Activated T-cell treated with anti-CD3 and anti-CD28 coated beads, Interleukin-2, amount 50 U/mL, for 72 hours (primary cell): ENCODE measurements at places on chromosomes 5 and 9.

DNA sequence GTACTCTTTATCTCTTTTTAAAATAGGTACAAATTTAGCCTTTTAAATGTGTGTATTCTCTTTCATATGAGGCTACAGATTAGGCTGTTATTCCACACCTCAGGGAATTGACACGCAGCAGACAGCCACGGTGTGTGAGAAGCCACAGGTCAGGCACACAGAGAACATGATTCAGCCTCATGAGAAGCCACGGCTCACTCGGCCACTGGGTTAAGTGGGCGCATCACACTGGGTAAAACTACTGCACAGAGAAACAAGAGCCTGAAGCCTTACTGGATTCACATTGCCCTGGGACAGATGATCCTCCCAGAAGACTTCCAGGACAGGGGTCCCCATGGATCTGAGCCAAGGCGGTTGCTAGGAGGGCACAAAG lies 28.2 kb downstream of the LPCAT1 start:
- DNase-seq, result no peak

- DNase-seq, result no peak
These were observed 514 bp downstream of the SOHLH1 start for GRCh38 chr9:135698767-135699166.

DNA sequence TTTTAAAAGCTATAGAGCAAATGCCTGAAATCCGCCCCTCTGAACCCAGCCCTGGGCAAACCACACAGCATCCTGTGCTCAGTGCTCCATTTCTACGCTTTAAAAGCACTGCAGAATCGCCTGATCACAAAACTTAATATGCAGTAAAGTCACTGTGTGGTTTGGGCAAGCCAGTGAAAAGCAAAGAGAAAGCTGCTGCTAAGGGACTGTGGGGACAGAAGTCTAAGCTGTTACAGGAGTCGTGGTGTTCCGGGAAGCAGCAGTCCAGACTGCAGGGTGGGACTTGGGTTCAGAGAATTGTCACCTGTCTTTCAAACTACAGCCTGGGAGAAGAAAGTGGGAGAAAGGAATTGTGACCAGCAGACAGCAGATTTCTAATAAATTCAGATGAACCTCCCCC lies 8.2 kb downstream of the RAPGEF1 start:
- no peak for DNase-seq

- DNase-seq, result no peak
These were observed 505.6 kb downstream of the TLE1 start for GRCh38 chr9:81183761-81184160.

- DNase-seq, result no peak
These were observed 87.7 kb downstream of the NSUN2 start for GRCh38 chr5:6545036-6545693.

DNA sequence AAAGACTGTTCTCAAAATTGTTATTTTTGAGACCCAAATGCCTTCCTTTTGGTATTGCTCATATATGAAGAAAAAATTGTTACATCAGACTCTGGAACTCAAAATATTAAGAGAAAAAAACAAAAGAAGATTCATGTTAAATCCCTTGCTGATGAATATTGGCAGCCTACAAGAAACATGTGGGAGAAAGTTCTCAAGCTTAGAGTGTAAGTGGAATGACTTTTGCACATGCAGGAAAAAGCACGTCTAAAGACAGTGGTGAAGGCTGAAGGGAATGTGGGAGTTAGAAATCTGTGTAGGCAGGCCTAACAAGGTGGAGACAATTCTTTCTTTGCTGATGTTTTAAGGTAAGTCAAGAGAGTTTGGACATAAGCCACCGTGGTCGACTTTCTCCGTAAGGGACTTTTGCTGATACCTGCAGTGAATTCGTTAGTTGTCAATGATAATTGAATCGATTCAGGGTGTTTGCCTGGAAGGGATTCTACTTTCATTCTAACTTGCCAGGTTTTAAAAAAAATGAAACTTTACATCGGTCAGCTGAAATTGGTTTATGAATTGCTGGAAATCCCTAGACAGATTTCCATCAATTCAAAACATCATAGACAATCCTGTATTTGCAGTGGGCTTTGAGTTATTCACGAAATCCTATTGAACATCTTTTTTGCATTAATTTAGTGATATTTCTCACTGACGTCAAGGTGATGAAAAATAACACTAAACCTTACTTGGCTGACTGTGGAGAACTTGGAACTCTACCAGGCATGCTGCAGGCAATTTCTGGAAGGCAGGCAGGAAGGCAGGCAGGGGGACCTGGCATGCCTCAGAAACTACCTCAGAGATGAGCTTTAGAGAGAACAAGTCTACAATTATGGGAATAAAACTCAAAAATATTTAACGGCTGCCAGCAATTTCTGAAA lies 359.1 kb upstream of the ADAMTSL1 start:
- no peak for DNase-seq

DNA sequence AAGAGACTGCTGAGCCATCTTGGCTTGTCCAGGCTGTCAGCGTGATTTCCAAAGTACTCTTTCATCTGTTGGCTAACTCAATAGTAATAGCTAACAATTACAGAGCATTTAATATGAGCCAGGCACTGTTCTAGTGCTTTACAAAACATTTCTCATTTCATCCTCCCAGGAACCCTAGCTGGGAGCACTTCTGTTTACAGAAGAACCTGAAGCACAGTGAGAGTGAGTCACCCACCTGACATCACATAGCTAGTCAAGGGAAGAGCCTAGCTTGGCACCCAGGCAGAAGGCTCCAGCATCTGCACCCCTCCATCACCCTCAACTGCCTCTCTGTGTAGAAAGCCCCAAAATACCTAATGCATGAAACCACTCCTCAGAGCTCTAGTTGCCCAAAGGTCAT lies 57.5 kb upstream of the IQGAP2 start:
- no peak for DNase-seq

- no peak for DNase-seq
These were observed 952.2 kb upstream of the WWC1 start for GRCh38 chr5:167339205-167339604.

DNA sequence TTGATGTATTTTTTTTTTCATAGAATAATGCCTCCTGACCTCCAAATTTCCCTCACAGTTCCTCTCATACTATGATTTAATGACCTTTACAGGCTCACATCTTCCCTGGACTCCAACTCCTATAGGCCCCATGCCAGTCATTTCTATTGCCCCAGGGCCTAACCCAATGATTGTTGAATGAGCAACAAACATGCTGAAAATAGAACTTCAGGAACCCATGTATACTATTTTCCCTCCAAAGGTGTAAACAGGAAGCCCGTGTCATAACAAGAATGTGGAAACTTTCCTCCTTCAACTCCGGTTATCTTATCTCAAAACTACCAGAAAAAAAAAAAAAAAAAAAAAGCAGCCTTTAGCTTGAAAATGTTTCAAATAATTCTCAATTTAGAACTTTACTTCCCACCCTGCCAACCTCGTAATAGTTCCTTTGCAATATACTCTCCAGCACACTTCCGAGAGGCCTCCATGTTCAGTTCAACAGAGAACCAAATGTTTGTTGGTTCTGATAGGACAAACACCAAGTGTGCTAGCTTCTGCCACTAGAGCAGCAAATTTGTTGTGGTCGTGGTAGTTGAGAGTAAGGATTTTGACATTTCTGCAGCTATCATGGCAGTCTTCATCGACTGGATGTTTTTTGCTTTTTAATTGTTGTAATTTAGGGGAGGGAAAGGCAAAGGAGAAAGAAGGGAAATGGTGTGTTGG lies 25.8 kb downstream of the TRPM6 start:
- DNase-seq, result no peak

DNA sequence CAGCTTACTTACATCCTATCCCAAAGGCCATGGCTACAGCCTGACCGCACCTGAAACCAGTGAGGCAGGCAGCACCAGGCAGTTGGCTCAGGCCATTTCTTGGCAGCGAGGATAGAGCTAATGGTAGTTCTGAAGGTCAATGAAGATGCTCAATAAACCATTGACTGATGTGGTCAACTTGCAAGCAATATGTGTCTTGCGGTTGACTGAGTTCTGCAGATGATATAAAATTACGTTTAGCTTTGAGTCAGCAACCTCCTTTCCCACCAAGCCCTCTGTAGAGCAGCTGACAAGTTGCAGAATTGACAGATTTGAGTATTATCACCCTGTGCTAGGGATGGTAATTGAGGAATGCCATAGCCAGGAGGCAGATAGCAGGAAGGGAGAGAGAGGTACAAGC lies 189.0 kb upstream of the PUM3 start:
- DNase-seq, result no peak

GRCh38 chr9:125239631-125240597 lies 1.2 kb downstream of the HSPA5 start:
- no peak for DNase-seq

- peak; percentile 6 for DNase-seq
These were observed 376.9 kb downstream of the DTWD2 start for GRCh38 chr5:118611332-118611945.

- DNase-seq, result no peak
These were observed 13.9 kb upstream of the TENT4A start for GRCh38 chr5:6699357-6699756.

DNA sequence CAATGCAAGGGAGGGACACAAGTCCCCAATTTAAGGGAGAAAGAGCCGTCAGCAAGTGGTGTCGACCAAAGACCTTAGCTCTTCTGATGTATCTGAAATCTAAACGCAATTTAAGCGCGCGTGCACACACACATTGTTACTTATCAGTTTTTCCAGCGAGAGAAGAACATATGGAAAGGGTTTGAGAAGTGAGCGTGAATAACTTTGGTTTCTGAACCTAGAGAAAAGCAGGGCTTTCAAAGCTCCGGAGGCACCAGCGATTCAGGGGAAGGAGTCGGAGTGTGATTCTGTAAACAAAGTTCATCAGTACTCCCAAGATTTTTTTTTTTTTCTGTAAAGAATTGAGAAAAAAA lies 191.8 kb downstream of the MEF2C start:
- DNase-seq, result no peak

GRCh38 chr5:440401-441201 lies 2.4 kb upstream of the EXOC3 start:
- no peak for DNase-seq

DNA sequence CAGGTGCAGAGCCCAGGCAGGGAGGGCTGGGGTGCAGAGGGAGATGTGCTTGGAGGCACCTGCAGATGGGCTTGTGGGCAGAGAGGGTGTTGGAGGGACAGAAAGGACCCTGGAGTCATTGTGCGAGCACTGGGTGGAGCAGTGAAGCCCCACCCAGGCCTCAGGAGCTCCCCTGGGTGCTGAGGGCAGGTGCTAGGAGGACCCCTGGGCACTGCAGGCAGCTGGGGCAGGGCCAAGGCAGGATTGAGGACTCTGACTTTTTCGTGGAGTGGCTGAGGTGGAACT lies 10.3 kb upstream of the SLC6A18 start:
- DNase-seq, result no peak

- no peak for DNase-seq
These were observed 16.5 kb downstream of the ANGPTL2 start for GRCh38 chr9:127105805-127106465.

DNA sequence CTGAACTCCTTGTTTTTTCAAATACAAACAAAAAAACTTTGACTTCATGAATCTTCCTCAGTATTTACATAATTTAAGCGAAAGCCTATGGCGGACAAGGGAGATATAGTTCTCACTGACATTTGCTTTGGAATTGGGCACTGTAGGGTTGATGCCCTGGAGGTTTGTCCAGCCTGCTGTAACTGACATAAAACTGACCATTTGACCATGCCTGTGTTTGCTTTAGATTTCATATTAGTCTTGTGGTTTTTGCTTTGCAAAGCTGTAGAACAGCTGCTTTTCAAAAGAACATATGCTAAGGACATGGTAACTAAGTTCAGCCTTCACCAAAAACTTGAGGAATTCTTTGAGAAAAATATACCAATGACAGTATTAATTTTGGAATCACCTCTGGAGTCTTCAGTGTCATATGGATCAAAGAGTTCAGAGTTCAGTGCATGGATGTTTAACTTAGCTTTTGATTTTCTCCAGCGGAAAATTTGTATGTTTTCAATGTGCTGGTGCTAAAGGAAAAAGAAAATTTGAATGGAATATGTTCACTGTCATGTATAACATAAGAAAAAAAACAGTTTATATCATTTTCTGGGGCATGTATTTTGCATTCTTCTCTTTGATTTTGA lies 1013.1 kb downstream of the NR2F1-AS1 start:
- no peak for DNase-seq
